Non-pigmented ciliary epithelial cell (primary cell): ENCODE measurements at places on chromosomes 12 and 14.

GRCh38 chr12:69430942-69431590 is 39.1 kb upstream of the FRS2 start:
- DNase-seq = no peak

DNA sequence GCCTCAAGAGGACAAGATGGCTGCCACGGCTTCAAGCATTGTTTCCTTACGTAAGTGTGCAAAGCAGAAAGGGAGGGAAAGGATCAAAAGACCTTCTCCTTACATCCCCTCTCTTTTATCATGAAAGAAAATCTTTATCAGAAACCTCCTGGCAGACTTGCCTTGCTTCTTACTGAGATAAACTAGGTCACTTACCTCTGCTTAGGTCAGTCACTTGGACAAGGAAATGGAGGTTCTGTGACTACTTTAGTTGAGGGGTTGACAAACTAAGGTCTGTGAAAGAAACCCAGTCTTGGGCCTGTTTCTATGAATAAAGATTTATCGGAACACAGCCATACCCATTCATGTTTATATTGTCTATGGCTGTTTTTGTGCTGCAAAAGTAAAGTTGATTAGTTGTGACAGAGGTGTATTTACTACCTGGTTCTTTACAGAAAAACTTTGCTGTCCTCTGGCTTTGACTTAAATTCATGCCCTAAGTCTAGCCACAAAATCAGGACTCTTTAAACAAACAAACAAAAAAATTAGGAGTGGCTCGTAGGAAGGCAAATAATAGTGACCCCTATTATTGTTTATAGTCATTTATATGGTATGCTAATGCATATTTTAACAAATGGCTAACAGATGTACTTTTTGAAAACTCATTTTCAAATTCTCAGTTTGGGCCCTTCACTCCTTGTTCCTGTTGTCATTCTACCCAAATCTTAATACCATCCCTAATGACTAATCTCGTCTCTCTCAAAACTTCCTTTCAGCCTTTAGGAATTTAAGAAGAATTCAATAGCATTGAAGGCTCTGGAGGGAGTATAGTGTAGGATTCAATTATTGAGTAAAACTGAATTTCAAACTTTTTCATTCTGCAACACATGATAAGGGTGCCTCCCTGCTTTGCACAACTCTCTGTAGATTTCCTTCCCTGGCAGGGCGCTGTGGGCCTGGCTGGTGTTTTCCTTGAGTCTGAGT is 42.0 kb upstream of the ATP2B1 start:
- DNase-seq = no peak

DNA sequence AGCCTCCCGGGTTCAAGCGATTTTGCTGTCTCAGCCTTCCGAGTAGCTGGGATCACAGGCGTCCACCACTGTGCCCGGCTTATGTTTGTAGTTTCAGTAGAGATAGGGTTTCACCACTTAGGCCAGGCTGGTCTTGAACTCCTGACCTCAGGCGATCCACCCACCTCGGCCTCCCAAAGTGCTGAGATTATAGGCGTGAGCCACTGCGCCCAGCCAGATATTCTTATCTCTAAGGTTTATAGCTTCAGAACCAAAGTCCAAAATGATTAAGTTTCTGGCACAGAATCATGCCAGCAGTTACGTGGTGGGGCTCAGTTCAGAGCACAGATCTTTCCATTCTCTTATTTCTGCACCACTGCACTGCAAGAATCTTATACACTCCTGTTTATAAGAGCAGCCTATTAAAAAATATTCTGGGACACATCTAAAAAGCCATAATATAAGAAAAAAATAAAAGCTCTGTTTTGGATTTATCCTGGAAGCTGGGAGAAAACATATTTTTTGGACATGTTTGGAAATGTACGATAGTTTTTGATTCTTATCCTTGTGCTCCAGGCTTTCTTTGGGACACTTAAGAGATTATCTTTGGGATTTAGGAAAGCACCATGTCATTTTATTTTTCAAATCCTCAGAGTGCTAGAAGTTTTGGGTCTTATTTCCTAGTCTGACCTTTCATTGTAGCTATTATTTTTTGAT is 129.6 kb downstream of the LMNTD1 start:
- DNase-seq = no peak

DNA sequence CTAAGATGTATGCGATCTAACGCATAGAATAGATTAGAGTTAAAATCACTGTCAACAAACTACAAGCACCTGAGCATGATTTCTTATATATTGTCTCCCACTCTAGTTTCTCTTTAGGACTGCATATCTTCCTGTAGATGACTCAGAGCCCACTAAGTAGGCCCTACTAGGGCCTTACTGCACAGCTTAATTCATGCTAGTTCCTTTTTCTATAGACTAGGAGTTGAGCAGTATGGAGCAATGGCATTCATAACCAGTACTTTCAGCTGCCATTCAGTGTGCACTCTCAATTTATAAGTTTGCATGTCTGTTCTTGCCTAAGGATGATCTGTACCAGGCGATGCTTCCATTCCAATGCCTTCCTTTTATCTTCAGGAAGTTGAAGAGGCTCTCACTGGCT is 103.5 kb downstream of the METTL25 start:
- no peak for DNase-seq

- DNase-seq = no peak
Observed at GRCh38 chr14:37583358-37584210, 11.5 kb downstream of the FOXA1 start.
